ENCODE measurements at places on chromosomes 7 and 10.

DNA sequence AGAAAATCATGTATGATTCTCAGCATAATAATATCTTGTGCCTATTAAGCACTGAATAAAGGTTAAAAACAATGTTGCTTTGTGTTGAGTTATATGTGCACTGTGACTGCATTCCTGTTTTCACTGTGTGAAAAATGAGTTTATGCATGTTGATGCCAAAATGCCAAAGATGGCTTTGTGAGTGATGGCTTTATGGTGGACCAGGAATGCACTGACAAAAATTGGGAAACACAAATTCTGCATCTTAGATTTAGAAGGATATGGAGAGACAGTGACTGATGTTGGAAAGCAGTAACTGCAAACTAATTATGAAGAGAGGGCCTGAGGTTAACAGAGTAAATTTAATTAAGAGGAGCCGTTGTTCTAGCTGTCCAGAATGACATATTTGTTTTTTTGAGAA lies 440.4 kb downstream of the KIF20B start:
- no peak for DNase-seq

GRCh38 chr7:117683430-117684175 lies 189.6 kb downstream of the CTTNBP2 start:
- DNase-seq, result no peak

DNA sequence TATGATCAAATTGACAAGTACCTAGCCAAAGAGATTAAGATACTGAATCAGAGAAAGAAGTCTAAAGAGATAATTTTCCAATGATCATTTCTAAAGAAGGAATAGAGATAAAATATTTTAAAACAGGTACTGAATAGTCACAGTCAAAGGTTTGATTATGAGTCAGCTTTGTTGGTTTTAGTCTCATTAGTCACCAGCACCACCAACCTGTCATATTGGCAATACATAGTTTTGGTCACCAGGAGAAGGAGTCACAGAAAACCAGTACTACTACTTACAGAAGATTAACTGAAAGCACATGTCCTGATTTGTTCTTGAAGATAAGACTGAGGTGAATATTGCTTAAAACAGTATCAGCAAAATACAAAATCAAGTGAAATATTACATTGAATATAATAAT lies 34.6 kb downstream of the ZEB1 start:
- no peak for DNase-seq

DNA sequence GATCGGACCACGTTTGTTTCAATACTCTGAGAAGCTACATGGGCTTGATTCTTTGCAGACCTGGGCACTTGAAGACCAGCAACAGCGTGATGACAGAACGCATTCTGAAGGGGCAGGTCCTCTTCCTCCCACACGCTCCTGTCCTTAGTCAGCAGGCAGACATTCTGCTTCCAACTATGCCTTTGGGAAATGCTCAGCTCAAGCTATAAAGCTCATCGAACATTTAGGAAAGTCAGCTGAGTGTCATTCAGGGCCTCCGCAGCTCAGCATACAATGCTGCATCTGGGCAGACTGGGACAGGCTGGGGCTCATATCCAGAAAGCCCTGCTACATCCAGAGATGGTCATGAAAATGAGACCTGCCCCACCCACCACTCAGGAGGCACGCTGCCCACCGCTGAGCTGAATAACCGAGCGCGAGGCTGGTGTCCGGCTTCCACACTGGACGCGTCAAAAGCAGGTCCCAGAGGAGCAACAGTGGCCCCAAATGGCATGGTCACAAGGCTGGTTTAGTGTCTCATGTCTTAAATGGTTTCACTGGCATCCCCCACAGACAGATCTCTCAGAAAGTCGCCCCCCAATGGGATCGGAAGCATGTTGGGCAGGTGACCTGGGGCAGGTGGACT lies 274.0 kb downstream of the DNAJB6 start:
- DNase-seq, result no peak

DNA sequence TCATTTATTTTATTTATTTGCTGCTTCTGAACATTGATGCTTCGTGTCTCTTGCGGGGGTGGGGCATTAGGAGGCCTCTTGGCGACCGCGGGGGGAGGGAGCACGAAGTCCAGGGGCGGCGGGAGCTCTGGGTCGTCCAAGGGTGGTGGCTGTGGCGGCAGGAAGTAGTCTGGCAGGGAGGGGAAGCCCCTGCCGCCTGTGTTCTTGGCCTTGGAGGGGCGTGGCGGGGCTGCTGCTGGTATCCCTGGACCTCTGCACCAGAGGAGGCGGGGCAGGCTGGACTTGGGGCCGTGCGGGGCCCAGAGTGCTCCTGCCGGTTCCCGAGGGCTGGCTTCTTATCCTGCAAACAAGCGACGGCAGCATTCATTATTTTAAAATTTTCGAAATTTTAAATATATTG lies 70.5 kb upstream of the ABI1 start:
- DNase-seq, result no peak

- DNase-seq, result no peak
Observed at GRCh38 chr7:25944777-25945515, 207.1 kb upstream of the NFE2L3 start.

GRCh38 chr10:48701139-48701901 lies 16.6 kb downstream of the WDFY4 start:
- no peak for DNase-seq

DNA sequence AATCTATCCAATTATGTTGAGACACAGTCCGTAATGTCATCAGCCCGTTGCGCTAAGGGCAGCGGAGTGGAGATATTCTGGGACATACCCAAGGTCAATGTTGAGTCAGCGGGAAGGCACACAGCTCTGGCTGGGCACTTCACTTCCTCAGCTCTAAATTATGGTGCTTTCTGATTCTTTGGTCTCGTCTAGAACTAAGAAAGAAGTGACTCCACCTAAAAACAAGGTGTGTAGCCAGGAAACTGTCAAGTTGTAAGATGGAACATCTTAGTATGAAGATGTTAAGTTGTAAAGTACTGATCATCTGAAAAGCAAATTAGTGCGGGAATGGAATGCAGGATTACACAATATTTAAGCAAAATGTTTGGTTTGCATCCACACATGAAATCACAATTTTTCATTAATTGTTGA lies 43.1 kb downstream of the BAIAP2L1 start:
- no peak for DNase-seq

- no peak for DNase-seq
Observed at GRCh38 chr7:128025819-128026218, 5.4 kb downstream of the LRRC4 start.

GRCh38 chr10:106402458-106402857 lies 762.0 kb downstream of the SORCS1 start:
- DNase-seq, result no peak

DNA sequence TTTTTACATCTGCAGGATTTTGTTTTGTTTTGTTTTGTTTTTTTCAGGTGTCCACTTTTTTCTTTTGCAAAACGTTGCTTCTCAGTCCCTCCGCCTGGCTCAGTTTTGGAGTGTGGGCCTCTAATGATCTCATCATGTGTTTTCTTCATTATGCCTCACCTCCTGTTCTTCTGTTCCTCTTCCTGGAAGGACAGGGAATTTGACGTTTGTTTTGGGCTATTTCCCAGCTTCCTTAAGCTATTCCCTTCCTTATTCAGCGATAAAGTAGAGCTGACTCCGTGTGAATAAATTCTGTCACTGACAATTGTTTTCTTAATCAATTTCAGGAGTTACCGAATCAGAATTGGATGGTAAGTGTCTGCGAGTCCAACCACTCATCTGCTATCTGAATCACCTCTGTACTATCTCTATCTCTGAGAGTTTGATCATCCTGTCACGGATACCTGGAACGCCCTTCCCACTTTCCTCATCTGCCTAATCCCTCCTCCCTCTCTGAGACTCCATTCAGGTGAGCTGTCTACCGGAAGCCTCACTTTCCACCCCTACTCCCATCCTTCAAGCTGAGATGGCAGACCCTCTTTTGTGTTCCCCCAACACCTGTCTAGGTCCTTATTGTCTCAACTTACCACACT lies 218.4 kb downstream of the GATA3 start:
- DNase-seq, result no peak

DNA sequence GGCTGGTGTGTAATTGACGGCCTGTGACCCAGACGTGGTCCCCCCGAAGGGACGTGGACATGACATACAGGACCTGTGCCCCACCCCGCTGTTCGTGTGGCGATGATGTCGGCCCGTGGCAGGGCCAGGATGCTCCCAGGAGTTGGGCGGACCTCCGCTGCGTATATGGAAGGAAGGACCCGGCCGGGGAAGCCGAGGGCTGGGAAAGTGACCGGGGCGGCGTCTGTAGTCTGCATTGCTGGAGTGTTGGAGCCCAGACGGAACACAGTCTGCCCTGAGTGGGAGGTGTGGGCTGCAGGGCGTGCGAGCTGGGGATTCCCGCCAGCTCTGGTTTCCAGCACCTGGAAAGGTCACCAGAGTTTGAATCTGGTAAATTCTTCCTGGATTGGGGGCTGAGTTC lies 45.0 kb upstream of the FOXL3 start:
- no peak for DNase-seq

GRCh38 chr7:44262031-44262430 lies 61.3 kb downstream of the YKT6 start:
- no peak for DNase-seq

DNA sequence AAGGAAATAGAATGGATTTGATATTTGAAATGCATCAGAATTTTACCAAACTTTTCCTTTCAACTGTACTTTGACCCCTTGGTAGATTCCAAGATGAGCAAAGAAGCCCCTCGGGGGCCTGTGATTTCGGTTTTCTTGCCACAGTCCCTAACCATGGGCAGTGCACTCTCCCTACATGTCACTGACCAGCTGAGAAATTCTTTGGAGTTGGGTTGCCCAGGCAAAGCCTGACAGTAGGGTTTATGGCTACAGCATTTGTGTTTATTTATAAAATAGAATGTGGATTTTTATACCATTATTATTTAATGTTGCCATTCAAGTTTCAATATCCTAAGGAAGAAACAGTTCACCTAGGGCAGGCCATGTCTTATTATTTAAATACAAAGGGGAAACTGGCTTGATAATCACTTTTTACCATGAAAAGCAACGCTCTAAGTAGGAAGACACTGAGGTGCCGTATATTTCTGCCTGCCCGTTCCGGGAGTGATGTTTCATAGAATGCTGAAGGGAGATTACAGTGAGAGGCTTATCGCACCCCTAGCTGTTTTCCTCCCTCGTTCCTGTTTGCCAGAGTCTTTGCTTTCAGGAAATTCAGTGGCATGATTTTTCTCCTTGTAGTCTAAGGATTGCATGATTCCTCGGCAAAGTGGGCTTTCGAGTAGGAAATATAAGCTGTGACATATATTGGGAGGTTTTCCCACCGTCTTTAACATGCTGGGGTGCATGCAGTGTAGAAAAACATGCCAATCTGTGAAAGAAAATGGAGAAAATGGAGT lies 35.8 kb downstream of the WIPF3 start:
- no peak for DNase-seq

DNA sequence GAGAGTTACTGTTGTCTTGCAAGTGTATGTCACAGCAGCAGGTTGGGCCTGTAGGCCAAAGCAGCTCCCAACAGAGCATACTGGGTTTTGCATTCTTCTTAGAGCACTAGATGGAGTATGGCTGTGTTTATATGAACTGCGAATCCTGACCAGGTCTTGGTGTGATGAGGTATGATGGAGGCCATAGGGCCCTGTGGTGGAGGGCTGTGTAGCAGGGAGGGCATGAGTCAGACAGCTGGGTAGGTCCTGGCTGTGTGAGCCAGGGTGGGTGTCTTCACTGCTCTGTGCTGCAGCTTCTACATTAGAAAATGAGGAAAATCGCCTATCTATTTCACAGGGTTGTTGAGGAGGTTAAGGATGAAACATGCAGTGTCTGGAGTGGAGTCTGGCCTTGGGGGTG lies 124.2 kb downstream of the BUB3 start:
- no peak for DNase-seq

DNA sequence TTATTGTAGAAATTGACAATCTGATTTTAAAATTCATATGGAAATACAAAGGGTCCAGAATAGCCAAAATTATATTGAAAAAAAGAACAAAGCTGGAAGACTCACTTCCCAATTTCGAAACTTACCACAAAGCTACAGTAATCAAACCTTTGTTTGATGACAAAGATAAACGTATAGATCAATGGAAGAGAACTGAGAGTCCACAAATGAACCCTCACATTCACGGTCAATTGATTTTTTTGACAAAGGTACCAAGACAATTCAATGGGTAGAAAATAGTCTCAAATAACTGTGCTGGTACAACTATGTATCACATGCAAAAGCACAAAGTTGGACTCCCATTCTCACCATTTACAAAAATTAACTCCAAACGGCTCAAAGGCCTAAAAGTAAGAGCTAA lies 8.7 kb downstream of the KPNA7 start:
- no peak for DNase-seq

DNA sequence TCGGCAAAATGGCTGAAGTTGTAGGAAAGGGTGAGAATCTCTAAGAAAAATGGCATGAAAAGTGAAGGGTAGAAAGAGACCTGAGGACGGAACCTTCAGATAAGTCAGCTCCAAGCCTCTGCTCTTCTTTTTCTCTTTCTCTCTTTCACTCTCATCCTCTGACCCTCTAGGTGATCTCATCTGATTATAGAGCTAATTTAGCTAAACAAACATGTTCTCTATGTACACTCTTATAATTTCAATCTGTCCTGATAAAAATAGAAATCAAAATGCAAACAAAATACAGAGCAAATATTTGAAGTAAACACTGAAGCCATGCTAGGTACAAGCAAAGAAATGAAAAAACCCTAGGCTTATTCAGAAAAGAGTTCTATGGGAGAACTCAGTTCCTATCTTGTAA lies 14.4 kb upstream of the CUBN start:
- no peak for DNase-seq

DNA sequence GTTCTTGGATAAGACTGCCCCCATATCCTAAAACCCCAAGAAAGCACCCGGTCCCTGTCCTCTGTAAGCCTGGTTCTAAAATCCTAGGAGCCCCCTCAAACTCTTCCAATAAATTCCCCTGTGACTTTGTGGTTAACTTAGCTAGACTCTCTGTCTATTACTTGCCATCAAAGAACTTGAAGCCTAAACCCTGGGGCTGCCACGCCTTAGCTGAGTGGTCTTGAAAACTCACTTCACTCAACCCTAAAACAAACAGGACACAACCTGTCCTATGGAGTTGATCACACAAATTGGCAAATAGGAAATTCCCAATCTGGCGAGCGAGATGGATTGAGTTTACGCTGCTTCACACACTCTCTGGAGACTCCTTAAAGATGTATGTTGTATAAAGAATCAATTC lies 191.4 kb upstream of the SVIL start:
- DNase-seq, result no peak

- DNase-seq, result no peak
Observed at GRCh38 chr7:72268796-72269195, 143.3 kb downstream of the CALN1 start.

GRCh38 chr7:13352677-13353076 lies 636.8 kb downstream of the ETV1 start:
- no peak for DNase-seq

DNA sequence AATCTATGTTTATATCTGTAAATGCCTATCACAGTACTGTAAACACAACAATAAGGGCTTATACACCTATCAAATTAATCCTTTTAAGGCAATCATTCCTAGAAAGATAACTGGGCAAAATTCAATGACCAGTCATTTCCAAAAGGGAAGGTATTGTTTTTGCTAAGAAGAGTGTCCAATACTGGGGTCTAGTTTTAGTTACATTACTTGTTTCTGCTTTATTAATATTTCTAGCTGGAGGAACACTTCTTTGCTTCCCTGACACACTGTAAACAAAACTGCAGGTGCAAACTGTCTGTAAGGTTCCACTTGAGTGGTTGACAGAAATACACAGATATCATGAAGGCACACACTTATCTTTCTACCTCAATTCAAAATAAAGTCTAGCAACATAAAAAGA lies 84.2 kb upstream of the FAM133B start:
- DNase-seq, result no peak
